NCI-H446 treated with DMSO at 0.1 percent for 48 hours (cell line): ENCODE measurements at places on chromosomes 12 and 14.

DNA sequence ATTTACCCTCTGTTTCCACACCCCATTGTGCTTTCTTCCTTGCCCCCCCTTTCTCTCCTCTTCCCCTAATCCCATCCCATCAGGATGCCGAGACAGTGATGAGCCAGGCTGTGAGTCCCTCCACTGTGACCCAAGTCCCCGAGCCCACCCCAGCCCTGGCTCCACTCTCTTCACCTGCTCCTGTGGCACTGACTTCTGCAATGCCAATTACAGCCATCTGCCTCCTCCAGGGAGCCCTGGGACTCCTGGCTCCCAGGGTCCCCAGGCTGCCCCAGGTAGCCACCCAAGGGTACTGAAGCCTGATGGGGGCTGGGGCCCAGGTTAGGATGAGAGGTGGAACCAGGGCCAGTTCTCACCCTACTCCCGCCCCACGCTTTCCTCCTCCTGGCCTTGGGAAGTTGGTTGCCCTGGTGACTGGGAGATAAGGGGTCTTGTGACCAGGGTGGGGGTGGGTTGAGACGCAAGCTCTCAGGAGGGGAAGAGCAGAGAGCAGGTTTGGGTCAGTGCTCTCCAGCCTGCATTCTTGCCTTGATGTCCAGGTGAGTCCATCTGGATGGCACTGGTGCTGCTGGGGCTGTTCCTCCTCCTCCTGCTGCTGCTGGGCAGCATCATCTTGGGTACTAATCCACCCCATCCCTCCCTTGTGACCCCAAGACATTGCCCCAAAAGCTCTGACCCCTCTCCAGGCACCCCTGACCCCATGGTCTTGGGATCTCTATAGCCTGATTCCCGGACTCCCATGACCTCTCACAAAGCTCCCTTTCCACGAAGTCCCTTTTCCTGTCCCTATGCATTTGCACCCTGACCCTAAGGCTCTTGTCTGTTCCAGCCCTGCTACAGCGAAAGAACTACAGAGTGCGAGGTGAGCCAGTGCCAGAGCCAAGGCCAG, 1.2 kb downstream of the AMHR2 start:
- DNase-seq, result no peak

GRCh38 chr12:29428633-29429032, 47.7 kb upstream of the ERGIC2 start:
- no peak for DNase-seq

DNA sequence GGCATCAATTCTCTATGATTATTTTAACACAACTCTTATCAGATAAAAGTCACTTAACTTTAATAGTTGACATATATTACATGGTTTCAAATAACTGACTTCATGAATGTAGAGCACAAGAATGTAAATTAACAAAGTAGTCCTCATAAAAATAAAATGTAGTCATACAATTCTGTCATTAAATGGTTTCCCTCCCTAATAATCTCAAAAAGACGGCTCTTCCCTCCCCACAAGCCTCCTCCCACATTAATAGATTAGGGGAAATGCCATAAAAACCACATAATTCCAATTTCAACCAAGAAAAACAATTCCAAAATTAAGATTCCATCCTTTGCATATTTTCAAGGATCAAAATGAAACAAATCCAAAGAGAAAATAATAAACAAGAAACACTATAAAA, 36.7 kb downstream of the SPTLC2 start:
- DNase-seq, result no peak

DNA sequence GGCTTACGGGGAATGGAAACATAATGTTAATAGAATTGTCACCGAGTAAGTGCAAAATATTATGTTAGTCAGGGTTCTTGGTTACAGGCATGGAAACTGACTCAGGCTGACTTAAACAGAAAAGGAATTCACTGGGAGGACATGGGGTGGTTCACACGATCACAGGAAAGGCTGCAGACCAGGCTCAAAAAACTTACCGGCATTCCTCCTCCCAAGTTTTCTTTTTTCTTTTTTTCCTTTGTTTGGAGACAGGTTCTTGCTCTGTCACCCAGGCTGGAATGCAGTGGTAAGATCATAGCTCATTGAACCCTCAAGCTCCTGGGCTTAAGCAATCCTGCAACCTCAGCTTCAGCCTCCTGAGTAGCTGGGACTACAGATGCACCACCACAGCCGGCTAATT, 11.9 kb upstream of the UBE2N start:
- DNase-seq, result no peak

DNA sequence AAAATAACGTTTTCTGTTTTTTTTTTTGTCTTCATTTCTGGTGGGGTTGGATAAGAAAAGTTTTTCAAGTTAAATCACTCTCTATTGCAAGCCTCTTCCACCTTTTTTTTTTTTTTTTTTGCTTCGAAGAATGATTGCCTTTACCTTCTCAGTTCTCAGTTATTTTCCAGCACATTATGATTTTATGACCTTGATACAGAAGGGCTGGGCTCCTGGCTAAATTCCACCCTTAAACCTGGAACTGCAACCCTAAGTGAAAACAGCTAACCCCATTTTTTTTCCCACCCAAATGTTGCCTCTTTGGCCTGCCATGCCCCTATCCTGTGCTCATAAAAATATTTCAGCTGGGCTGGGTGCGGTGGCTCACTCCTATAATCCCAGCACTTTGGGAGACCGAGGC, 31.4 kb downstream of the PSEN1 start:
- DNase-seq, result no peak

- DNase-seq, result no peak
Measured at GRCh38 chr14:88196116-88196890, 126.8 kb downstream of the KCNK10 start.
